ENCODE measurements at places on chromosomes 1 and 21.

GRCh38 chr1:170808216-170808885 is 127.0 kb upstream of the MROH9 start:
- DNase-seq: no peak

GRCh38 chr1:231310391-231310934 is 27.2 kb downstream of the EXOC8 start:
- DNase-seq: no peak

DNA sequence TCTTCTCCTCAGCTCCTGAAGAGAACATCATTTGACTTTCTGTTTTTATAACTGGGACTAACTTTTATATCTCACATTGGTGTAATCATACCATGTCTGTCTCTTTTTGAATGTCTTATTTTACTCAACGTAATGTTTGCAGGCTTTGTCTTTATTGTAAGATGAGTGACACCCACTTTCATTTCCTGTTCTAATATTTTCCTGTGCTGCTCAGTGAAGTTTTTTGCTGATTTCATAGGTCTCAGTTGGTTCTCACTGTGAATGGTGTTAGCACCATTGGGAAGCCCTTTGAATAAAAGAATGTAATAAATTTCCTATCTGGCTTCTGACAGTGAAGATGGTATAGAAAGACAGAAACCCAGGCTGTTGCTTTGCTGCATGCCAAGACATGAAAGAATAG is 84.0 kb downstream of the RAVER2 start:
- no peak for DNase-seq

DNA sequence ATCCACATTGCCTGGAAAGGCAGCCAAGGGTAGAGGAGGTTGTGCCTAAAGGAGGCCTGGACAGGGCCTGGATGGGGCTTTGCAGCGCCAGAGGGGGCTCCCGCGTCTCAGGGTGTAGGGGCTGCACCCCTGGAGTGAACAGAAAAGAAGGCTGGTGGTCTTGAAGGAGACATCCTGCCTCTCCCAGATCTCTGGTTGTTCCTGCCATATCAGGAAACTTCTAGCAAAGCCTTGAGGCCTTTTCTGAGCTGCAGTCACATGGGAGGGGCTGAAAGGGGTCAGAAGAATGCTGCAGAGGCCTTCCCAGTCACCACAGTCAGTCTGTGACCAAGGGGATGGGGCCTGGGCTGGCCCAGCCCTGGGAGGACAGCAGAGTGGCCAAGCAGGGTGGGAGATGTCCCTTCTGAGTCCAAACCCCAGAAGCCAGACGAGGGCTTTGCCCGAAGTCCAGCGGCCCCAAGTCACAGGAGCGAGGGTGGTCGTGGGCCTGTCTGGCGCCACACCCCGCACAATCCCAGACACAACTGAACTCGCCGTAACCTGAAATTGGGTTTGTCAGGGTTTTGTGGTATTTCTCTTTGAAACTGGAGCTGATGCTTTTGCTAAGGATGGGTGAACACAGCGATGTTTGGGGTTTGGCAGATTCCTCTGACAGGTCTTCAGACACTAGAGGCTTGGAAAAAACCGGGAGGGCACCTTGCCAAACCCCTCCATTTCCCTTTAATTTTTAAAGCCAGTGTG is 29.6 kb downstream of the SIM2 start:
- DNase-seq: no peak

DNA sequence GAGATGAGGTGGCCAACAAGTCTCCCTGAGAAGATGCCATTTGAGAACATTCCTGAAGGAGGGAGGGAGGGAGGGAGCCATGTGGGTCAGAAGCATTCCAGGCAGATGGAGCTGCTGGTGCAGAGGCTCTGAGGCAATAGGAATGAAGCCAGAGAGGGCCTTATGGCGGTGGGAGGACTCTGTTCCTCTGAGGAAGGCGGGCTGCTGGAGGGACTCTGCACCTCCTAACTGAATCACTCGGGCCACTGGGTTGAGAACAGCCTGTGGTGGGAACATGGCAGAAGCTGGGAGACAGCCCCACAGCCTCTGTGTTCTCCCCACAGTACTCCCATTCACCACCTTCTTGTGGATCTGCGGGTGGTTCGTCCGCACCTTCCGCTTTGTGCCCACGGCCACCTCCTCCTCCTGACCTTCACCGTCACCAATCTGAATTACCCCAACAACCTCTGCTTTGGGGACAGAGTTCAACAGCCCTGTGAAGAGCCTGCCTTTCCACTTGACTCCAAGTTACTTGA is 2.4 kb upstream of the TMEM125 start:
- DNase-seq: no peak

- no peak for DNase-seq
Observed at GRCh38 chr1:11441211-11441952, 37.6 kb upstream of the DISP3 start.

- no peak for DNase-seq
Observed at GRCh38 chr1:117967881-117968280, 38.3 kb downstream of the WDR3 start.

DNA sequence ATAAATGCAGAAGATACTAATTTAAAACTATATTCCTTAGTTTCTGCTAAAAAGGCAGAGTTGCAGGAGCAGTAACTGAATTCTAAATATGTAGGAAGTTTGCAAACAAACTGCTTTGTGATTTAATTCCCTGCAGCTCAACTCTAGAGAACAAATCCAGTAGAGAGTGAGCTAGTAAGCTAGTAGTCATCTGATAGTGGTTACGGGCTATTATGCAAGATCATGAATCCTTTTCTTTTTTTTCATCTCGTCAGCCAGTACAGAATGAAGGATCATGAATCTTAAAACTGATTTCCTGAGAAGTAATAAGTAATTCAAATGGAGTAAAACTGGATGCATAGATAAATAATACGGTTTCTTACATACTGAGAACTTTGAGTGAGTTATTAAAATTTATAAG is 3.3 kb downstream of the DPH5 start:
- no peak for DNase-seq

DNA sequence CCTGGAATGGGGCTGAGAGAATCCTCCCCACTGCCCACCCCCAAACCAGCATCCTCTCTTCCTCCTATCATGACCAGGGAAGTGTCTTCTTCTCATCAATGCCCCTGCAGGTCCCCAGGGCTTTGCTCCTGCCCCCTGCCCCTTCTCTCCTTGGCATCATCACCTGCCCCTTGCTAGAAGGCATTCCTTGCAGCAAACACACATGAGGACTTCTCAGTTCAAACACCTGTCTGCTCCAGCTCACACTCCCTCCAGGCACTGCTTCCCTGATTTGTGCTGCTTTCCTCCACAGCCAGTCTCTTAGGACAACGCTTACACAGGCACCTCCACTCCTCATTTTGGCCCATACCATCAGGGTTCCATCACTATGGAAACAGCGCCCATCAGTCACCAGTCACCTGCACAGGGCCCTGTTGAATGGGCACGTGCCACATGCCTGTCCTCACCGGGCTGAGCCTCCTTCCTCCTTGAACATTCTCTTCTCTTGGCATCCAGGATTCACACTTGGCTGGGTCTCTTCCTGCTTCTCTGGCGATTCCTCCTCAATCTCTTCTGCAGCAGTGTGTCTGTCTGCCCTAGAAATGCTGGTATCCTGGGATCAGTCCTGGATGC is 81.9 kb upstream of the EDN2 start:
- DNase-seq: no peak

GRCh38 chr1:226690460-226690982 is 48.6 kb downstream of the ITPKB start:
- DNase-seq: peak; percentile 87
